RWPE2 (cell line): ENCODE measurements at places on chromosomes 16 and 17.

DNA sequence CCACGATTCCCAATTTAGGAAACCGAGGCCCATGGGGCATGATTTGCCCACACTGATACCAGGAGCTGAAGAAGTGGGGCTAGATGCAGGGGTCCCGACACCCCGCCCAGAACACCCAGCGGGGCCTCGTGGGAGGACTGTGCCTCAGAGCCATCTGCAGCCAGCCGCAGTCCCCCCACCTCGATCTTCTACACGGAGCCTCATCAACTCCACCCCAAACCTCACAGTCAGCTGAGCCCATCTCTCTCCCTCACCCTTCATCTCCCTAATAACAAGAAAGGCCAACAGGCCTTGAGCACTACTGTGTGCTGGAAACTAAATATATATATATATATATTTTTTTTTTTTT, 4.2 kb downstream of the ITGAE start:
- no peak for DNase-seq

- no peak for DNase-seq
Observed at GRCh38 chr17:78675836-78676235, 98.6 kb upstream of the DNAH17 start.

GRCh38 chr16:85526185-85526974, 86.7 kb upstream of the GSE1 start:
- DNase-seq: no peak

GRCh38 chr16:48534601-48535340, 75.2 kb downstream of the N4BP1 start:
- DNase-seq: no peak

DNA sequence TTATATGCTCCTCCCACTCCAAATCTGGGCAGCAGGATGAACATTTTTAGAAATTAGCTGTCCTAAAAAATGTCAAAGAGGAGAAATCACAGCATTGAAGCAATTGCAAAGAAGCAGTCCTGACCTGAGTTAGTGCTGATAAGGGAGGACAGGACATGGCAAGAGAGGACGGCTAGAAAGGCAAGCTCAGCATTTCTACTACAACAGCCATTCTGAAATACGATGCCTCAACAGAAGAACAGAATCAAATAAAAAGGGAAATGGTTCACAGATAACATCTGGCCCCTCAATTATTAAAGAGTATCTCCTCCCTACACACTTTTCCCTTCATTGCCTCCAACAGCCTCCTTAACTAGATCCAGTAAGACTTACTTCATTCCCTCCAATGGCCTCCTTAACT, 18.3 kb downstream of the VPS53 start:
- no peak for DNase-seq

DNA sequence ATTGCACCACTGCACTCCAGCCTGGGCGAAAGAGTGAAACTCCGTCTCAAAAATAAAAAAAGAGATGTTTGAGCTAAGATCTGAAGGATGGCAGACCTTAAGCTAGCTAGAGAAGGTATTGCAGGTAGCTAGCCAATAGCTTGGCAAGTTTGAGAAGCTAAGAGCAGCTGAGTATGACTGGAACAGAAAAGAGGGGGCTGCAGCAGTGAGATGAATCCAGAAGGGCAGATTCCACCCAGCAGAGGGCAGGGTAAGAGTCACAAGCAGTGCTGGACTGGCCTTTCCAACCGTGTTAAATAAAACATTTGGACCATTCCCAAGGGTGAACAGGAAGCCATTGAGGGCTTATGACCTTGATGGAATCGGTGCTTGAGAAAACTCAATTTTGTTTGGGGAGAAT, 5.7 kb upstream of the PHAF1 start:
- no peak for DNase-seq

DNA sequence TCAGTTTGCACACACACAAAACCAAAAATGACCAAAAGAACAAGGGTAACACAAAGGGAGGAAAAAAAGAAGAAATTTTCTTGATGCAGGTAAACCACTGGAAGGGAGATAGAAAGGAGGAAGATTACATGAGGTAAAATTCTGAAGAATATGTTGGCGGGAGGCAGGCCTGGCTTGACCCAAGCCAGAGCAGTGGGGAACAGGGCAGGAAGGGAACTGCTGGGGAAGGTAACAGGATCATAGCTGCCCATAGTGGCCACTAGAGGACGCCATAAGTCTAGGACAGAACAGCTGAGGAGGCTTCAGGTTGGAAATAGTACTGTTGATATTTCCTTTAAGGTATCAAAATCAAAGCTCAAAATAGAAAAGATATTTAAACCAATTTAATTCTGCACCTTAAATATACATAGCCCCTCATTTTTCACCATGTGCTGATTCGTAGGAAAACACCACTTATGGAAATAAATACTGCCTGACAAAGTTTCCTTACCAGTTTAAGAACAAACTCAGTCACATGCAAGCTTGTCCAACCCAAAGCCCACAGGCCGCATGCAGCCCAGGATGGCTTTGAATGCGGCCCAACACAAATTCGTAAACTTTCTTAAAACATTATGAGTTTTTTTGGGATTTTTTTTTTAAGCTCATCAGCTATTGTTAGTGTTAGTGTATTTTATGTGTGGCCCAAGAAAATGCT, 15.5 kb downstream of the VPS35 start:
- DNase-seq: no peak

- DNase-seq: no peak
Observed at GRCh38 chr16:89953671-89954406, 5.3 kb downstream of the DEF8 start.

- DNase-seq: no peak
Observed at GRCh38 chr16:87390641-87391323, 1.4 kb upstream of the MAP1LC3B start.

DNA sequence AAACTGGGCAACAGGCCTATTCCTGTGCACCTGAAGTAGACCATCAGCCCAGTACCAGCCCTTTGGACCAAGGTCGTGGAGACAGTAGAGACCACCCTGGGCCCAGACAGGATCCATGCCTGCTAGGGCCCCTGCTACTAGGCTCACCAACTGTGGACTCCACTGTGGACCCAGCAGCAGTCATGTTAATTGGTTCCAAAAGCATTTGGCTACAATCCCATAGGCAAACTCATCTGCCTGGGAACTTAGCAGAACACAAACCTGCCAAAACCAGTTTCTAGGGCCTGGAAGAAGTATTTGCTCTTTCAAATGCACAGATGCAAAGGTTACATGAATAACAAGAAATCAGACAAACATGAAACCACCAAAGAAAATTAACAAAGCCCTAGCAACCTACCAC, 53.1 kb downstream of the ACSM2A start:
- no peak for DNase-seq

DNA sequence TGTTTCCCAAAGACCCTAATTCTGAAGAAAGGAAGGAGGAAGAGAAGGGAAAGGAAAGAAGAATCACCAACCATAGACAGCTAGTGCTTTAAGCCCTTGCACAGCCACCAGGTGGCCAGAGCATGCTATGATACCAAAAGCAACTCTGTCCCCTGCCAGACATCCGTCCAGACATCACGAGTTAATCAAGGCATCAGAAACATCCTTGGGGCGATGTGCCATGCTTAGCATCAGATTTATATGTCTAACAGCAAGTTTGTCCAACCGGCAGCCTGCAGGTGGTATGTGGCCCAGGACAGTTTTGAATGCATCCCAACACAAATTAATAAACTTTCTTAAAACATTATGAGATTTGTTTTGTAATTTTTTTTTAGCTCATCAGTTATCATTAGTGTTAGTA, 2.9 kb upstream of the CRYBA1 start:
- no peak for DNase-seq
